Naive thymus-derived CD4-positive, alpha-beta T cell (primary cell): ENCODE measurements at places on chromosomes 13 and 19. TPM values are rescaled to one million over a fixed set of nuclear protein-coding genes. Genes with fewer than 3 reads are reported as not detected.

DNA sequence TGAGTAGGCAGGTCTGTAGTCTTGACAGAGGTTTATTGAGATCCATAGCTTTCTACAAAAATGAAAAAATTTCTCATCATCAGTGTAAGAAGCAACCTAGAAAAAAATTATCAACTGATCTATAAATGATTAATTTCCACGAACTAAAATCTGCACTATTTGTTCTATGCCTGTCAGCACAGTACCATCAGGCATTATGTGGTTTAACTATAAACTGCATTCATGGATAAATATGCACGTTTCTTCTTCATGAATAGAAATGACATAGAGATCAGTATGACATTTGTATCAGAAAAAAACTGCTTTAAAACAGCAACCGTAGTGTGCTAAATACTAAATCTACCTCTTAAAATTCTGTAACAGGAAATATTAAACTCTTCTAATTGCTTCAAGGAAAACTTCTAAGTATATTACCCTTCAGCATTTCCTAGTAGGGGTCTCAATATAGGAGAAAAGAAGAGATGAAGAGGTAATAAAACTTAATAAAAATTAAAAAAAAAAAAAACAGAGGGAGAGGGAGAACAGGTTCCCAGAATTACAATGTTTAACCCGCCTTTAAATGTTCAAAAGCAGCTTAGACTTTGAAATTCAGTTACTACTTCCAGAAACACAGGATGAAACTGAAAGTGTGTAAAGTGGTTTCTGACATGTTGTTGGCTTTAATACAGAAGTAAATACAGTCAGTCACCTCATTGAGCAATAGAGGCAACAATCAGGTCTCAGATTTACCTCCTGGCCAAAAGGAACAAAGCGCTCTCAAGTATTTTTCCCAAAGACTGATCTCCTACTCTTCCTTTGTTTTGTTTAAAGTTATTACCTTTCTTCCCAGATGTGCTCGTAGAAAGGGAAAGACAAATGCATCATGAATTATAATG, 144.4 kb downstream of the DIAPH3 start:
- no peak for DNase-seq

- DNase-seq: no peak
Observed at GRCh38 chr13:22271903-22272302, 601.0 kb downstream of the FGF9 start.

Gene CYP4F12
- total RNA-seq: 0.54 TPM

Gene FFAR2
- not detected for total RNA-seq

Gene ANGPTL4
- not detected for total RNA-seq

Gene PRTN3
- not detected for total RNA-seq

DNA sequence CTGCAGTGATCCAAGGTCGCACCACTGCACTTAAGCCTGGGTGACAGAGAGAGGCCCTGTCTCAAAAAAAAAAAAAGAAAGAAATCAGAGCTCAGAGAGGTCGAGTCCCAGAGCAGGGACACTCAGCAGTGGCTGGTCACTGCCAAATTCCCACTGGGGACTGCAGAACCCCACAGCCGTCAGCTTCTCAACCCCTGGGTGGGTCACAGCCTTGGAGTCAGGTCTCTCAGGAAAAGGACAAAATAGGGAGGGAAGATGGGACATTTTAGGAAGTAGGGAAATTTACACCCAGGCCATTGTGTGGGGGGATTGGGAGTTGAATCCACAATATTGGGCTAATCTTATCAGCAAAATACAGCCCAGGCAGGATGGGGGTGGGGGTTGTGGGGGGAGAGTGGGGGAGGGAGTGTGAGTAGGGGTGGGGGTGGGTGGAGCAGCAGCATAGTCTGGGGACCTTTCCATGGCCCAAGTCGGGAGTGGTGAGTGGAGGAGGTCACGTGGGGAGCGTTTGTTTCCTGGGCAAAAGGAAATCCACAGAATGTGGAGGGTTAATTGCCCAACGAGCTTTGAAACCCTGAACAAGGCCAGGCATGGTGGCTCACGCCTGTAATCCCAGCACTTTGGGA, 5.0 kb upstream of the CCDC194 start:
- no peak for DNase-seq

DNA sequence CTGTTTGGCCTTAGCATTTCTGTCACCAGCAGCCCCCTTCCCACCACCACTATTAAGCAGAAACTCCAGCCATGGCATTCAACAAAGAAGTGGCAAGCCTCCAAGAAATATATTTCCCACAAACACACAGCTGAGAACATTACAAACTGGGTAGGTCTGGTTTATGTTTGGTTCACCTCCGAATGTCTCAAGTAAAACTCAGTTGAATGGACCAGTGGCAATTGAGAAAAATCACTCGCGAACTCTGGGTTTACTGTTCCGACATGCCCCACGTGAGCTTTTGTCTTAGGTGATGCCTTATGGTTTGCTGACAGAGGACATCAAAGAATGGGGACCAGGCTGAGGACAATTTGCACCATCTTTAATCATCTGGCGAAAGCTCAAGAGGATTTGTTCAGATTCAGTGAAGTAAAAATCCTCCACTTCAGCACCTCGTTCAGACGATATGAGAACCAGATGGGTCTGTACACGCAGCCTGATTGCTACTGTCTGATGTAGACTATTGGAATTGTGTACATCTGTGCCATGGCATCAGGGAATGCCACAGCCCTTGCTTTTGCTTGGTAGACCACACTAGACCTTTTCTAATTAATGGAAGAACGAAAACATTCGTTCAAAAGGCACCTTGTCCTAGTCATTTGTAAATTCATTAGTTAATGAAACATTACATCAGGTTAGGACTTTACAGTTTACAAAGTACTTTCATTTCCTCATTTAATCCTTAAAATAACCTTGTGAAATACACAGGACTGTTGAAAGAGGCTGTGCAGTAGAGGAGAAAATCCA, 59.4 kb downstream of the SLC10A2 start:
- no peak for DNase-seq

DNA sequence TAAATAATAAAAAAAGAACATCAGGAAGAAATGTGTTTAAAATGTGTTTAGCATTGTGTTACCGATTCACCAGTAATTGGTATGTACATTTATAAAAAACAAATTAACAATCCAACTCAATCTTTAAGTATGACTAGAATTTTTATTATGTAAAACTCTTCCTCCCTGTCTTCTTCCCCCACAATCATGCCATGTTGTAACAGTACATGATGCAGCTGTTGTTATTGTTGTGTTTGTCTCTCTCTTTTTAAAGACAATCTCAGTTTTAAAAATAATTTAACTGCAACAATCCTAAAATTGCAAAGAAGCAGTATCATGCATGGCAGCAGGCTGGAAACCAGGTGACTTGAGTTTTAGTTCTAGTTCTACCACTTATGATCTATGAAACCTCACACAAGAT, 180.2 kb downstream of the RGCC start:
- DNase-seq: no peak

Gene OR7A5
- total RNA-seq: not detected

- DNase-seq: no peak
Observed at GRCh38 chr19:1910177-1910576, 5.0 kb downstream of the ADAT3 start.

Gene CYP4F22
- total RNA-seq: not detected

DNA sequence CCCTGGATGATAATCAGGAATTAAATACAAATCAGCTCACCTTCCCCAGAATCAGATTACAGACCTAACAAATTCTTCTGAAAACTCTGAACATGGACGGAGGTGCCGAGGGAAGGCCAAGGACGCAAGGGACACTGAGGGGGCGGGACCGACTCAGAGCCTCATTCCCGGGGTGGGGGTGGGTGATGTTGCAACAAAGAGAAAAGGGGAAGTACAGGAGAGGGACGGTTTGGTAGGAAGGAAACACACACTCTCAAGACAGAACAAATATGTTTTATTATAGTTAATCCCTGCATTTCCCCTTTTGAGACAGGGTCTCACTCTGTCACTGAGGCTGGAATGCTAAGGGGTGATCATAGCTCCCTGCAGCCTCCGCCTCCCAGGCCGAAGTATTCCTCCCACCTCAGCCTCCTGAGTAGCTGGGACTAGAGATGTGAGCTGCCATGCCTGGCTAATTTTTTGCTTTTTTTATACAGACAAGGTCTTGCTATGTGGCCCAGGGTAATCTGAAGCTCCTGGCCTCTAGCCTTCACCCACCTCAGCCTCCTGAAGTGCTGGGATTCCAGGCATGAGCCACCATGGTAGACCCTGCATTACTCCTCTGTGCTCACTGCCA, 786 bp upstream of the LILRA2 start:
- DNase-seq: no peak

DNA sequence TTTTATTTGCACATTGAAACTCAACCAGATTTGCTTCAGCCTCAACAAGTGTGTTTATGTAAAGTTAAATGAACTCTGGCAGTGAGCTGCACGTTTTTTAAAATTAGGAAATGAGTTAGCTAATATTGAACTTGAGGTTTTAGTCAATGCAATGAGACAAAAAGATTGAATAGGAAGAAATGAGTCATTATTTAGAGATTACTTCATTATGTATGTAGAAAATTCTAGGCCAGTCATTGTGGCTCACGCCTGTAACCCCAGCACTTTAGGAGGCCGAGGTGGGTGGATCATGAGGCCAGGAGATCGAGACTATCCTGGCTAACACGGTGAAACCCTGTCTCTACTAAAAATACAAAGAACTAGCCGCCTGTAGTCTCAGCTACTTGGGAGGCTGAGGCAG, 22.8 kb upstream of the CD70 start:
- no peak for DNase-seq

Gene B3GNT3
- 0.53 TPM for total RNA-seq

Gene CYSLTR2
- 3.9 TPM for total RNA-seq

DNA sequence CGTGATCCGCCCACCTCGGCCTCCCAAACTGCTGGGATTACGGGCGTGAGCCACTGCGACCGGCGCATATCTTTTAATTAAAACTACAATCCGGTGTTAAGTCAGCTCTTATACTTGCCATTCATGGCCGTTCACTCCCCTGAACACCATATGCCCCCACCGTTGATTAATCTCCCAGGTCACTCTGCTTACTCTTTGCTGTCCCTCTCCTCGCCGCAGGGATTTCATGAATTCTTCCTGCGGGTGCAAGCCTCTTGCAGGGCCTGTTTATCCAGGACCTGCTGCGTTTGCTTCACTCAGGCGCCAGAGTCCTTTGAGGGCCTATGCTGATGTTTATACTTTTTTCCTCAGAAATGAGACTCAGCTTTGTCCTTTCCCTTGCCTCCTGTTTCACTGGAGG, 996 bp downstream of the ERVV-2 start:
- DNase-seq: no peak

DNA sequence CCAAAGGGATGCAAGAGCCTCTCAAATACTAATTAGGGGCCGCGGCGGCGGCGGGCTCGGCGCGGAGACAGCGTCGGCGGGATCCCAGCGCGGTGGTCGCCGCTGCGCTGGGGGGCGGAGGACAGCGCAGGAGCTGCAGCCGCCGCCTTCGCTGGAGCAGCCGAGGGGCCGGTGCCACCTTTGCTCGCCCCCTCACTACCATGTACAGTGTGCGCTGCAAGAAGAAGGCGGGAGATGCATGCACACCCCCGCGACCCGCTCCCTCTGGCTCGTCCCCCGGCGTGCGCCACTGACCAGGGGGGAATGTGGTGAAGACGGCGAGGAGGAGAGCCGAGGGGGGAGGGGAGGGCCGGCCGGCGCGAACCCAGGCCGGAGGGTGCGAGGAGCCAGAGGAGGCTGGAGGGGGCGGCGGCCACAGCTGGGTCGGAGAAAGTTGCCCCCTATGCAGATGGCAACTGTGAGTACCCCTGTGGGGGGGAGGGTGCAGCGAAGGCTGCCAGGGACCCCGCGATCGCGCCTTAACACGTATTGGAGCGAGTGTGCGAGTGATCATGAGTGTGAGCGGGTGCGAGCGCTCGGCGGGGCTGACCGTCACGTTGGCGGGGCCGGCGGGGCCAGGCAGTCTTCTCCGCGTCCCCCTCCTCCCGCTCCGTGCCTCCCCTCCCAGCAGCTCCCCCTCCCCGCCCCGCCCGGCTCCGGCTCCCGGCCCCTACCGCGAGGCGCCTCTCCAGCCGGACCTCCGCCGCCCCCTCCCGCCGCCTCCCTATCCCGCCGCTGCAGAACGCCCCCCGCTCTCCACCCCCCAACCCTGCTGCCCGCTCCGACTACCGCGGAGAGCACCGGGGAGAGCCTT, 808 bp downstream of the SLITRK5 start:
- no peak for DNase-seq

DNA sequence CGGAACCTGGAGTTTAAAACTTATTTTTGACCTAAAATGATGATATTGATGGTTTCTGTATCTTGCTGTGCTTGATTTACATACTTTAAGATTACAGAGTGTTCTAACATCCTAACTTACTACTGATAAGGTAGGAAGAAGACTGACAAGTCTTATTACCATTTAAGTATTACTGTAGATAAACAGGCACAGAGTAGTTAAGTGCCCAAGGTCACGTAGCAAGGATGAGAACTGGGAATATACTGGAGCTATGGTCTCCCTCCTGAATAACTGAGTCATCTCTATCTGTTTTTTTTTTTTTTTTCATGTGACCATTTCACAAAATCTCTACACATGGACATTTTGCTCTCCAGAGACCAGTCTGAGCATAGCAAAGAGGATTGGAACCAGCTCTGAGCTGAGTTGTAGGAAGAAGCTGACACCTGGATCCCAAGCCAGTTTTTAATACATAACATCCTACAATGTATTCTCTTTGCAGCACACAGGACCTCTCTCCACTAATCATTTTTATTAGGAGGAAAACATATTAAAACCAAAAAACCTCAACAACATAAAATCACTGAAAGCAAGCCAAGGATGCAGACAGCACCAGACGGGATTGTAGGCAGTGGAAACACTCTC, 173.5 kb downstream of the DNAJC15 start:
- no peak for DNase-seq

DNA sequence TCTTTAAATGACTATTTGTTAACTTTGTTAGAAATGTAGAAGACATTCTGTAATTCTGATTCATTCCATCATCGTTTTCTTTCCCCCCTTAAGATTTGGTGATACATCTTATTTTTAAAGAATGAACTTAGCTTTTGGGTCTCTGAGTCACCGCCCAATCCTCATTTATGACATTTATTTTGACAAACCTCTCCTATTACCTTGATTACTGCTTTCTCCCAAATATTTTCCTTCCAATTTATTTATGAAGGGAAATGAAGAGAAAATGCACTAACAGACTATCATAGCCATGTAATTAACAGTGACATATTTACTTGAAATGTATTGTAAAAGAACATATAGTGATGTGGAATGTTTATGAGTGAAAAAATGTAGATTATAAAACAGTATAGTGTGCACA, 241.6 kb downstream of the DCLK1 start:
- no peak for DNase-seq

Gene CELF5
- 0.17 TPM for total RNA-seq
